Breast epithelium (tissue), 4 donors: ENCODE measurements at places on chromosomes 3 and 15. TPM values are rescaled to one million over a fixed set of nuclear protein-coding genes. Genes with fewer than 3 reads are reported as not detected.

LEKR1 gene
- total RNA-seq: 1.6 TPM

ARGFX gene
- total RNA-seq: not detected

UQCC5 gene
- 1.8 TPM for total RNA-seq

RBP2 gene
- not detected for total RNA-seq

ISL2 gene
- not detected for total RNA-seq
